ENCODE measurements at places on chromosomes 13 and 19.

DNA sequence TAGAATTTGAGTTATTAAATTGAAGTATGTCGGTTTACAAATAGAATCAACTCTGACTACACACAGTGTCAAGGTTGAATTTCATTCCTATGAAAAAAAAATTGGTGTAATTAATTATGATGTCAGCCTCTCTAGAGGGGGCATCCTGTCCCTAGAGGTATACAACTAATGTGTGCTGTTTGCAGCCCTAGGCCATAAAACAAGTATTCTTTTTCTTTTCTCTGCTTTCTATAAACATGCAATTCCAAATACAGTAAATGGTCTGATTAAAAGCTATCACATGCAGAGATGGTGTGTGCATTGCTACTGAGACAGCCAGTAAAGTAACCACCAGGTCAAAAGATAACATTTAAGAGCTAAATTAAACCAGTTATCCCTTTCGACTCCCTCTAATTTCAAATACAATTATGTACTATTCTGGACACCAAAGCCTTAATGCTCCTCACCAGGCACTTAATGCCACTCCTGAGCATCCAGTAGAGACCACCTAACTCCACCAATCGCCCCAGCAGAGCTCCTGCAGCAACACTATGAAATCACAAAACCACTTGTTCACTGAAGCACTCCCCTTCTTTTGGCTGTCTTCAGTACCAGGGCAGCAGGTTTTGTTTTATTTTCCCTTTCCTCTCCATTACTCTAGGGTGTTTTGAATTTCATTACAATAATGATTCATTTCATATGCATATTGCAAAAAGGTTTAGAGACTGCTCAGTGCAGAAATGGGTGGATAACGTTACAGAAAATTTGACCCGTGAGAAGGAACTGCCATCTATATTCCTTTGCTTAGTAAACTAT lies 426.9 kb downstream of the PCDH9 start:
- DNase-seq = no peak

GRCh38 chr13:114054264-114054663 lies 78.2 kb downstream of the RASA3 start:
- DNase-seq = no peak

- peak; percentile 57 for DNase-seq
Measured at GRCh38 chr13:29707876-29708543, 112.5 kb upstream of the SLC7A1 start.

DNA sequence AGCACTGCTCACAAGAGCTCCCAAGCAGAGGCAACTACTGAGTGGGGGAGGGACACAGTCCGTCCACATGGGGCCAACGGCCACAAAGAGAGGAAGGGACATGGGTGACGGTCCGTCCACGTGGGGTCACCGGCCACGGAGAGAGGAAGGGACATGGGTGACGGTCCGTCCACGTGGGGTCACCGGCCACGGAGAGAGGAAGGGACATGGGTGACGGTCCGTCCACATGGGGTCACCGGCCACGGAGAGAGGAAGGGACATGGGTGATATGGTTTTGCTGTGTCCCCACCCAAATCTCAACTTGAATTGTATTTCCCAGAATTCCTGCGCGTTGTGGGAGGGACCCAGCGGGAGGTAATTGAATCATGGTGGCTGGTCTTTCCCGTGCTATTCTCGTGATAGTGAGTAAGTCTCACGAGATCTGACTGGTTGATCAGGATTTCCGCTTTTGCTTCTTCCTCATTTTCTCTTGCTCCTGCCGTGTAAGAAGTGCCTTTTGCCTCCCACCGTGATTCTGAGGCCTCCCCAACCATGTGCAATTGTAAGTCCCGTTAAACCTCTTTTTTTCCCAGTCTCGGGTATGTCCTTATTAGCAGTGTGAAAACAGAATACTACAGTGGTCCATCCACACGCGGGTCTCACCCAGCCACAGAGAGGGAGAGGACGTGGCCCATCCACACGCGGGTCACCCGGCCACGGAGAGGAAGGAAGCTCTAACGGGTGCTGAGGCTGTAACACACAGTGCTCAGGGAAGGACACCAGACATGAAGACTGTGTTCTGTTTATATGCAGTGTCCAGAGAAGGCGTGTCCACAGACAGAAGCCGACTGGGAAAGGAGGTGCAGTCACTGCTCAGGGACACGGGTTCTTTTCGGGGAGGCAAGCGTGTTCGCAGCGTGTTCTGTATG lies 48.5 kb downstream of the GAS6 start:
- peak; percentile 34 for DNase-seq

DNA sequence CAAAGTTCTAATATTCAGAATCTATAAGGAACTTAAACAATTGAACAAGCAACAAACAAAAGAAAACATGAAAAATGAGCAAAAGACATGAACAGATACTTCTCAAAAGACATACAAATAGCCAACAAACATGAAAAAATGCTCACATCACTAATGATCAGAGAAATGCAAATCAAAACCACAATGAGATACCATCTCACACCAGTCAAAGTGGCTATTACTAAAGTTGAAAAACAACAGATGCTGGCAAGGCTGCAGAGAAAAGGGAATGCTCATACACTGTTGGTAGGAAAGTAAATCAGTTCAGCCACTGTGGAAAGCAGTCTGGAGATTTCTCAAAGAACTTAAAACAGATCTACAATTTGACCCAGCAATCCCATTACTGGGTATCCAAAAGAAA lies 74.3 kb downstream of the CRYL1 start:
- DNase-seq = no peak

DNA sequence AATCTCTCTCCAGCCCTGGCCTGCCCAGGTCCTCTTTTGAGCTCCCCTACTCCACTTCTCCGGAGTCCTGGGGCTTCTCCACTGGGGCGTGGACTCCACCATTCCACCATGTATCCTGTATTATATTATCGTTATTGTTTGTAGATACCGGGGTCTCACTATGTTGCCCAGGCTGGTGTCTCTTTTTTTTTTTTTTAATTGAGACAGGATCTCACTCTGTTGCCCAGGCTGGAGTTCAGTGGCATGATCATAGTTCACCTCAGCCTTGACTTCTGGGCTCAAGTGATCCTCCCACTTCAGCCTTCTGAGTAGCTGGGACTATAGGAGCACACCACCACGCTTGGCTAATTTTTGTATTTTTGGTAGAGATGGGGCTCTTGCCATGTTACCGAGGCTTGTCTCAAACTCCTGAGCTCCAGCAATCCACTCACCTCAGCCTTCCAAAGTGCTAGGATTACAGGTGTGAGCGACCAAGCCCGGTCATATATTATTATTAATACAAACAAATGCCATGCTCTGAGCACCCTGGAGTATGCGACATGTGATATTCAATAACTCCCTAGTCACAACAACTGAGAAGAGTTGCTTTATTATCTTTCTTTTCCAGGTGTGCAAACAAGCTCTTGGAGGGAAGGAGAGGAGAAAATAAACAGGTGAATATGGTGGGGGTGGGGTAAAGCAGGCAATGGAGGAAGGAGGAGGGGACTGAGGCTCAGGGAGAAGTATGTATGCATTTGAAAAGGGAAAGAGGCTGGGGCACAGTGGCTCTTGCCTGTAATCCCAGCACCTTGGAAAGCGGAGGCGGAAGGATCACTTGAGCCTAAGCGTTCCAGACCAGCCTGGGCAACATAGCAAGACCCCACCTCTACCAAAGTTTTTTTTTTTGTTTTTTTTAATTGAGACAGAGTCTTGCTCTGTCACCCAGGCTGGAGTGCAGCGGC lies 2.8 kb upstream of the CERS4 start:
- DNase-seq = no peak

DNA sequence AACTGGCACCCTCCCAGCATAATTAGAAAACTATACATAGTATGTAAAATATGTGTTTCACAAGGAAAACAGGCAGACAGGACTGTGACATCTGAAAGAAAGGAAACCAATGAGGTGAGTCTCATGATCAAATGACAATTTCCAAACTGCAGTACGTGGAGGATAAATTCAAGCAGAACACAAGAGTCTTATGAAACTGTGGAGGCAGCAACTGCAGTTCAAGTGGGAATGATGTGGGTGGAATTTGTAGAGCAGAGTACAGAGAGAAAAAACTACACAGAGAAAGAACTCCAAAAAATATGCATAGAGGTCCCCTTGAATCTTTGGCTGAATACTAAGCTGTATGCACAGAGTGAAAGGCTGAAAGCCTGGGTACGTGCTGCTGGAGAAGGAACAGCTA lies 9.7 kb downstream of the SIGLEC6 start:
- DNase-seq = no peak

DNA sequence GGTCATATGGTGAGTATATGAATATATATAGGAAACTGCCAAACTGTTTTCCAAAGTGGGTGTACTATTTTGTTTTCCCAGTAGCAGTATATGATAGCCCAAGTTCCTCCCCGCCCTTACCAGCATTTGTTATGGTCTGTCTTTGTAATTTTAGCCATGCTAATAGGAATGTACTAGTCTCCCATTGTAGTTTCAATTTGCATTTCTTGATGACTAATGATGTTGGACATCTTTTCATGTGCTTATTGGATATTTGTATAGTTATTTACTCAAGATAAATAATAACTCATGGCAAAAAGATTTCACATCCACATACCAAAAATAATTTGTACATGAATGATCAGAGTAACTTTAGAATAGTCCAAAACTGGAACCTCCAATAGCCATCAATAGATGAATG lies 75.3 kb upstream of the SERP2 start:
- no peak for DNase-seq

- DNase-seq = no peak
Measured at GRCh38 chr19:55099557-55100506, 17.6 kb downstream of the PPP1R12C start.

GRCh38 chr19:56222901-56223300 lies 20.8 kb downstream of the ZSCAN5C start:
- no peak for DNase-seq

DNA sequence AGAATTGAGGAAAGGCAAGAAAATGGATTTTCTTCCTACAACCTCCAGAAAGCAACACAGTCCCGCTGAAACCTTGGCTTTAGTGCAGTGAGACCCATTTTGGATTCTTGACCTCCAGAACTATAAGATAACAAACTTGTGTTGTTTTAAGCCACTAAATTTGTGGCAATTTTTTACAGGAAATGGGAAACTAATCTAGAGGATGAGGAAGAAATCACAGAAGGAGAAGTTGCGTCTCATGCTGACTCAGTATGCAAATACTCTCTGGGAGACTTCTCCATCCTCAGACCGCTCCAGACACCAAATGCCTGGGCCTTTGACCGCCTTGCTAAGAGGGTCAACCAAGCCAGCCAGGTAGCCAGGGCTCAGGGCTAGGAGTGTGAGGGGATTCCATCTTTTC lies 13.1 kb upstream of the CEACAM16 start:
- DNase-seq = no peak

DNA sequence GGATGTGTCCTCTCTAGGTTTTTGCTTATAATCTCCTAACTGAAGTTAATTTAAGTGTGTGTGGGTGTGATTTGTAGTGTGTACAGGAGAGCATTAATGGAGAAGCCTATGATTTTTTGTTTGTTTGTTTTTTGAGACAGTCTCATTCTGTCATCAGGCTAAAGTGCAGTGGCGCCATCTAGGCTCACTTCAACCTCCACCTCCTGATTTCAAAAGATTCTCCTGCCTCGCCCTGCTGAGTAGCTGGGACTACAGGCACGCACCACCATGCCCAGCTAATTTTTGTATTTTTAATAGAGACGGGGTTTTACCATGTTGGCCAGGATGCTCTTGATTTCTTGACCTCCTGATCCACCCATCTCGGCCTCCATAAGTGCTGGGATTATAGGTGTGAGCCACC lies 20.6 kb downstream of the ZNF701 start:
- no peak for DNase-seq

DNA sequence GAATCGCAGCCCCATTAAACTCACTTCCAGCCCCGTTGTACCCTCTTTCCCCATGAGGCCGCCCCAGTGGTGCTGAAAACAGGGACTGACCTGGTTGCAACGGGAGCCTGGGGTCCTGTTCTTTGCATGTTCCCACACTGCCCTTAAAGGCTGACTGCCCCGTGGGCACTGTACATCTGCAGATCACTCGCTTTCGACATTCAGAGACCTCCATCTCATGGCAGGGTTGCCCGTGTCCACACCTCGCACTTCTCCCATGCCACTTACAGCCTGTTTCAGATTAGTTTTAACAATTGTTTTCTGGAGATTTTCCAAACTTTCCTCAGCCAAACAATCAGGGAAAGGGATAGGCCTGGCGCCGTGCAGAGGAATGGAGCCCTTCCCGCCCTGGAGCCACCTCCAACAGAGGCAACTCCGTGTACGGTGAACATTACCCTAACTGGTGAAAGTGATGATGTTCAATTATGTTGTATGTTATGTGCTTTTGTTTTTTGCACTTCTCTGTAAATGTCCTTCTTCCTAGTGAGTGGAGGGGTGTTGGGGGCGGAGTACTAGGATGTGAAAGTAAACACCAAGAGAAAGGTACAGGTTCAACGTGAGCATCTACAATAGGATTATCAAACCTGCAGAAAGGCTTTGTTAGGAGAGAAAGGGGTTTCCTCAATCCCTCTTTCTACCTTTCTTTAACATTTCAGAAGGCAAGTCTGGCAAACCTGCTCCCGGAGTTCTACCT lies 262.8 kb downstream of the FOXO1 start:
- DNase-seq = no peak

Data from stimulated activated CD4-positive, alpha-beta T cell treated with anti-CD3 and anti-CD28 coated beads, Interleukin-1b, Interleukin-23, amount 100 ng/mL, for 48 hours (primary cell).